ENCODE measurements at places on chromosomes 6 and 20. TPM values are rescaled to one million over a fixed set of nuclear protein-coding genes. Genes with fewer than 3 reads are reported as not detected.

Gene CEP250
- 49.0 TPM for total RNA-seq

Gene HLA-E
- 230 TPM for total RNA-seq

Gene AURKA
- total RNA-seq: 75.5 TPM

Gene STMND1
- 0.68 TPM for total RNA-seq

Gene SIRPA
- total RNA-seq: 28.3 TPM

Gene NFATC2
- 15.8 TPM for total RNA-seq

Gene TRIM31
- total RNA-seq: 181 TPM

Gene ESR1
- 0.50 TPM for total RNA-seq

Gene SPATS1
- total RNA-seq: not detected

Gene DEFB132
- not detected for total RNA-seq

Gene GPR6
- not detected for total RNA-seq

Gene NRSN1
- total RNA-seq: 0.14 TPM

GRCh38 chr6:26539071-26539615 is 977 bp downstream of the HMGN4 start:
- no peak for DNase-seq

DNA sequence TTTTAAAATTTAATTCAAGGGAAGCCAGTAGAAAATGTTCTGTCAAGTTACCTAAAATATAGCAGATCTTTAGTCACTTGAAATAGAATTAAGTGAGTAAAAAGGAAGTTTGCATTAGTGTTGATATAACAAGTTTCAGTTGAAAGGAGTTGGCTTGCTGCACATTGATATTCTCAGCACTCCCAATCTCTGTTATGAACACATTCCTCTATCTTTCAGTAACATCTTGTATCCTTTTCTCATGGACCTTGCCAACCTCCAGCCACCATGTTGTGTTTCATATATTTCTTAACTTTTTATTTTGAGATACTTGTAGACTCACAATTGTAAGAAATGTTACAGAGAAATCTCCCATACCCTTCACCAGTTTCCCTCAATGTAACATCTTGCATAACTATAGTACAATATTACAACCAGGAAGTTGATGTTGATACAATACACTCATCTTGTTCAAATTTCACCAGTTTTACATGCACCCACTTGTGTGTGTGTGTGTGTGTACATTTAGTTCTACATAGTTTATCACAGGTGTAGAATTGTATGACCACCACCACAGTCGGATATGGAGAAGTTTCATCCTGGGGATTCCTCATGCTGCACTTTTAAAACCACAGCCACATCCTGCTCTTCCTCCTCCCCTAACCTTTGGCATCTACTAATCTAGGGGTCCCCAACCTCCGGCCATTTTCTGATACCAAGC is 20.2 kb upstream of the PAQR8 start:
- DNase-seq: no peak

DNA sequence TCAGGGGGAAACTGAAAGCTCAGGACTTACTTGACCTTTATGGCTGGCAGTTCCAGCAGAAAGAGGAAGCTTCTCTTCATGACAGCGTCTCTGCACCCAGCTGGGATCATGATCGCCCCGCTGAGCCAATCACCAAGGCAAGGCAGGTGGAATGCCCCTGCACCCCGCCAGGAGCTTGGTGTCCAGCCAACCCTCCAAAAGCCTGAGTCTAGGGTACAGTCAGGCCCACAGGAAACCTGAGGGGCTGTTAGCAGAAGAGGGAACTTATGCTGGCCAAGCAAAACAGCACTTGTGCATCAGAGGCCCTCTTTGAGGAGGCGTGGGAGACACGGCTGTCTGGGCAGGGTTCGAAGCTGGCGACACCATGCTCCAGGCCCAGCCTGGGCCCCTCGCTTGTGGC is 188.3 kb upstream of the GMDS start:
- no peak for DNase-seq

- DNase-seq: no peak
Observed at GRCh38 chr6:168634541-168635328, 193.8 kb downstream of the SMOC2 start.

DNA sequence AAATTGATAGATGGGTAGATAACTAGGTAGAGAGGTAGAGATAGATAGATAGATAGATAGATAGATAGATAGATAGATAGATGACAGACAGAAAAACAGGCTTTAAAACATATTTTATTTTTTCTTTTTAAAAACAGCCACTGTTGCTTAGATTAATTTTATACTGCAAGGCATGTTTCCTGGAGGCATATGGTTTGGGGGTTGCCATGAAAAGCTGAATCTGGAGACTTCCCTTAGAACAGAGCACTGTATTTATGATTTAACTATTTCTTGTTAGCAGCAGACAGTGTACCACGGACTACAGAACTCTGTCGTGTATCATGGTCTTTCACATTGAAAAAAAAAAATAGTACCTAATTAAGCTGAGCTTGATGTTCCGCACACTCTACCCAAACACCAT is 38.8 kb downstream of the METTL24 start:
- DNase-seq: no peak

DNA sequence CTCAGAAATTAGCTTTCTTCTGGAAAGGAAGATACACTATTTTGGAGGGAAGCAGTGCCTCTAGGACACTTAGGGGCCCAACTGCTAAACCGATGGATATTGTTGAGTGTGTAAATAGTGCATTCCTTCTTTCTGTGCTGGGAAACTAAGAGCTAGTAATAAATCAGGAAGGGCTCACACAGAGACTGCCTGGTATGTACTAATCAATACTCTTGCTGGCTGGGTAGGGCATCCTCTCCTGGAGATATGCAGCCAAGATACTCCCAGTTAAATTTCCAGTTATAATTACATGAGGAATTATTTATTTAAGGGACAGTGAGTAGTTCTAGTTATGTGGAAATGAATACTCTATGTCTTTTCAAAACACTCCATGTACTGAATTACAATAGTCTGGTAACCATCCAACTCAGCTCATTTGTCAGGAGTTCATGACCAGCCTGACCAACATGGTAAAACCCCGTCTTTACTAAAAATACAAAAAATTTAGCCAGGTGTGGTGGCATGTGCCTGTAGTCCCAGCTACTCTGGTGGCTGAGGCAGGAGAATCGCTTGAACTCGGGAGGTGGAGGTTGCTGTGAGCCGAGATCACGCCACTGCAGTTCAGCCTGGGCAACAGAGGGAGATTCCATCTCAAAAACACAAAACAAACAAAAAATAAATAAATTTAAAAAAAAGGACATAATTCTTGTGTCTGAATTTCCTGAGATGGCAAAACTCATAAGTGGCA is 100.0 kb downstream of the OR2B2 start:
- no peak for DNase-seq

- DNase-seq: peak; percentile 21
Observed at GRCh38 chr6:128062882-128063603, 162.2 kb upstream of the THEMIS start.

DNA sequence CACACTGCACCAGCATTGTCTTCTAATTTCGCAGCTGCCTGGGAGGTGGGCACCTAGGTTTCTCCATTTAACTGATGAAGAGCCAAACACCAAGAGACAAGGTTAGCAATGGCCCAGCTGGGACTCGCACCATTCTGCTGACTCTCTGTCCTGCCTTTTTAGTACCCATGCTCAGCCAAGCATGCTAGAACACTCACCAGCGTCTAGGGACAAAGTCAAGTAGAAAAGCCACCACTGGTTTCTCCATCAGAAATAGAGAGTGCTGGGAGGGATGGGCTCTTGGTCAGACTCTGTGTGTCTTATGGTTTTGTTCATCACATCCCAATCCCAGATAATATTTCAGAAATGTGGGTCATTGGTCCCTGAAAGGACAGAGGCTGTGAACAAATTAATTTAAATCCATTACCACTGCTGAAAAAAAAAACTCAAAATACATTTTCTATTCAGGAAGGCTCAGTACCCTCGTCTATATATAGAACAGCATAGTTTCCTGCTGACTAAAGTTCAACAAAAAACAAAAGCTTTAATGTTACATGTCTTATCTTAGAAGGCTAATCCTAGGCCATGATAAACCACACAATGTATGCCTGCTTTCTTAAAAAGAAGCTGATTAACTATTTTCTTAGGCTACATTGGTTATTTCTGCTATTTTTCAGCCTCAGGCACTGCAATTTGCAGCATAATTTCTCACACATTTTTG is 111.0 kb downstream of the TBC1D7 start:
- DNase-seq: no peak

GRCh38 chr20:59634435-59635005 is 30.2 kb downstream of the PHACTR3 start:
- no peak for DNase-seq

DNA sequence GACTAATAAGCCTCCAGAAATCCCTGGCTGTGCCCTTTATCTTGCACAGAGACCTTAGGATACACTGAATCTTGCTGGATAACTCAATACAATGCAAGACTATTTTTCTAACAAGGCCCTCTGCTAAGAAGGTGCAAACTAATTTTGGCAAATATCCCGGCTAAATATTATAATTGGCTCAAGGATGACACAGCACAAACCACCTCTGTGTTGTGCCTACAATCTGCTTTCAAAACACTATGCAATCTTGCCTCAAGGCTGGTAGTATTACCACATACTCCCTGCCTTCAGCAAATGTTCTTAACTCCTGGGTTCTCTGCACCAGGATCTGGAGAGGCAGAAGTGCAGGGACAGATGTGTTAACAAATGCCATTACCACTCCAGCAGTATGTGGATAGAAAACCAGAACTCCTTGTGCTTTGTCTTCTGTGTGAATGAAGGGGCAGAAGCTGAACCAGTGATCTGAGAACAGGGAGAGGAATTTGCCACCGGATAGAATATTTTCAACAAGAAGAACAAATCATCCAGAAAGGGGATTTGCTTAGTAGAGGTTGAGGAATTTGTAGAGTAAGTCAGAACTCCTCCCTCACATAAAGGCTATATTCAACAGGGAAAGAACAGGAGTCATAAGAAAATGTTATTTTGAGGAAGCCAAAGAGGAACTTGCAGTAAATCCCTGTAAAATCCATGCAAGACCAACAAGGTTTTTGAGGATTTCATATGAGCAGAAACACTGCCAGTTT is 74.1 kb upstream of the SLC4A11 start:
- no peak for DNase-seq

- DNase-seq: no peak
Observed at GRCh38 chr6:87697581-87698546, 4.2 kb downstream of the AKIRIN2 start.

- DNase-seq: no peak
Observed at GRCh38 chr20:52003415-52003814, 188.2 kb downstream of the ZFP64 start.

- no peak for DNase-seq
Observed at GRCh38 chr6:130204322-130204721, 18.4 kb downstream of the SAMD3 start.

DNA sequence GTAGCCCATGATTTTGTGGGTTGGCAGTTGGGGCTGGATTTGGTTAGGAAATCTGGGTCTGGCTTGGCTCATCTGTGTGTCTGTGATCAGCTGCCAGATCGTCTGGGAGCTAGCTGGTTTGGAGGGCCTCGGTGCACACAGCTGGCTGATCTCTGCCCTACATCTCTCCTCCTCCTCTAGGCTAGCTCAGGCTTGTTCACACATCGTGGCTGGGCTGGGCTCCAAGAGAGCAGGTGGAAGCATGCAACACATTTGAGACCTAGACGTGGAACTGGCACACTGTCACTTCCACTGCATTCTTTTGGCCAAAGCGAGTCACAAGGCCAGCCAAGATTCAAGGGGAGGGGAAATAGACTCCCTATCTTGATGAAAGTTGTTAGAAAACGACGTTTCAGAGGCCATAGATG is 15.9 kb downstream of the NDUFAF5 start:
- no peak for DNase-seq

GRCh38 chr20:23371496-23371895 is 9.5 kb downstream of the GZF1 start:
- no peak for DNase-seq

- no peak for DNase-seq
Observed at GRCh38 chr6:131683479-131683878, 17.7 kb downstream of the OR2A4 start.

DNA sequence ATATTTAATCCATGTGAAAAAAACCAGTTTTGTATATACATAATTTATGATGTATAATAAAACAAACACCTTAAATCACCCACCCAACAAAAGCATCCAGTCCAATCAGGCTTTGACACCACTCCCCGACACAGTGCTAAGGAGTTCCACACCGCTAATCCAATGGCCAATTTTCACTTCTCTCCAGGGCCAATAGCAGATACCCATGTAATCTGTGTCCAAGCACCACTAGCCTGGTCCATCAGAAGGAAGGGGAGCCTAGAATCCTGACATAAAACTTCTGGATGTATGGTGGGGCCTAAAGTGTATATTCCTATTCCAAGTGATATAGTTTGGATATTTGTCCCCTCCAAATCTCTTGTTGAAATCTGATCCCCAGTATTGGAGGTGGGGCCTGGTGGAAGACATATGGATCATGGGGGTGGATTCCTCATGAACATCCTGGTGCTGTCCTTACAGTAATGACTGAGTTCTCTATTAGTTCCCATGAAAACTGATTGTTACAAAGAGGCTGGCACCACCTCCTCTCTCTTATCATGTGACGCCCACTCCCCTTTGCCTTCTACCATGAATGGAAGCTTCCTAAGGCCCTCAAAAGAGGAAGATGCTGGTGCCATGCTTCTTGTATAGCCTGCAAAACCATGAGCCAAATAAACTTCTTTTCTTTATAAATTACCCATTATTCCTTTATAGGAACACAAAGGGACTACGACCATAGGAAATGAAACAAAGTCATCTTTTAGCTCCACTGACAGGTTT is 20.8 kb downstream of the RALGAPA2 start:
- DNase-seq: no peak

DNA sequence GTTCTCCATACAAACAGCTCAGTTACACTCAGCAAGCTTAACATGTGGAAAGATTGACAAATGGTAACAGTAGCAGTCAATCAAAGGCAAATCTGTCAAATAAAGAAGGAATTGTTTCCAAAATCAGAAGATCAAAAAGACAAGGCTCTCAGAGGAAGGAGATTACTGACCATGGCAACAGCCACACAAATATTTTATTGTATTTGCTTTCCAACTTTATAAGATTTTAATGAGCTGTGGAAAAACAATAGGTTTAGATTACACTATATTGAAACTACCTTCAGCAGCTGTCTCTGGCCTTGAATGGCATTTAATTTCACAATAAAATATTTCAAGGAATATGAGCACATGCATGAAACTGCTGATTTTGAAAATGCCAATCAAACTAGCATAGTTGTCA is 1143.9 kb upstream of the GJE1 start:
- no peak for DNase-seq

DNA sequence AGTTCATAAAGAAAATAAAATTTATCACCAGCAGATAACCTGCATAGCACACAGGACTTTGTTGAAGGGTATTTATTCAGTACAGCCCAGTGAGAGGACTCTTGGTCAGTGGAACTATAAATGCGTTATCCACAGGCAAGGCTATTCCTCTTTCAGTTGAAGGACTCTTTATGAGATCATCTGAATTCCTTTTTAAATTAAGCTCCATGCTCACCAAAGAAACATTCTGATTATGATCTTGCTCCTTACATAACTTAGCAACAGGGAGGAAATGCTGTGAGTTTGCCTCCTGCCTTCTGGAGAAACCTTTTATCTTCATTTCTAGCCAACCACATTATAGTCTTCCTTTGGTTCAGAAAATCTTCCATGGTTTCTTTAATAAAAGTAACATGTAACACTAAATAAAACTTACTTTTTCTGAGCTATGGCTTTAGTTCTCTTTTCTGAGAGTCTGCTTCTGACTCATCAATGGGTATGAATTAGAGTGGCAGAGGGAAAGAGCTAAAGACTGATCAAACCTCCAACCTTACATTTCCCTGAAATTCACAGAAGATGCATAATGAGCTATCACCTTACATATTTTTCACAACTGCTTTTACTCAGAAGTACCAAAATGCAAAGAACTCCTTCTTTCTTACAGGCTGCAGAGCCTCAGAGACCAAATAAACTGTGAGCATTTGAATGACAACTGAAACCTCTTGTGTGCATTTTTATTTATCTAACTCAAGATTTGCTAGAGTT is 267.2 kb downstream of the ADGRG6 start:
- DNase-seq: no peak

GRCh38 chr6:23244300-23244699 is 674.9 kb downstream of the HDGFL1 start:
- DNase-seq: no peak

Measured in Calu3 (cell line).